ENCODE measurements at places on chromosomes 16 and 17.

DNA sequence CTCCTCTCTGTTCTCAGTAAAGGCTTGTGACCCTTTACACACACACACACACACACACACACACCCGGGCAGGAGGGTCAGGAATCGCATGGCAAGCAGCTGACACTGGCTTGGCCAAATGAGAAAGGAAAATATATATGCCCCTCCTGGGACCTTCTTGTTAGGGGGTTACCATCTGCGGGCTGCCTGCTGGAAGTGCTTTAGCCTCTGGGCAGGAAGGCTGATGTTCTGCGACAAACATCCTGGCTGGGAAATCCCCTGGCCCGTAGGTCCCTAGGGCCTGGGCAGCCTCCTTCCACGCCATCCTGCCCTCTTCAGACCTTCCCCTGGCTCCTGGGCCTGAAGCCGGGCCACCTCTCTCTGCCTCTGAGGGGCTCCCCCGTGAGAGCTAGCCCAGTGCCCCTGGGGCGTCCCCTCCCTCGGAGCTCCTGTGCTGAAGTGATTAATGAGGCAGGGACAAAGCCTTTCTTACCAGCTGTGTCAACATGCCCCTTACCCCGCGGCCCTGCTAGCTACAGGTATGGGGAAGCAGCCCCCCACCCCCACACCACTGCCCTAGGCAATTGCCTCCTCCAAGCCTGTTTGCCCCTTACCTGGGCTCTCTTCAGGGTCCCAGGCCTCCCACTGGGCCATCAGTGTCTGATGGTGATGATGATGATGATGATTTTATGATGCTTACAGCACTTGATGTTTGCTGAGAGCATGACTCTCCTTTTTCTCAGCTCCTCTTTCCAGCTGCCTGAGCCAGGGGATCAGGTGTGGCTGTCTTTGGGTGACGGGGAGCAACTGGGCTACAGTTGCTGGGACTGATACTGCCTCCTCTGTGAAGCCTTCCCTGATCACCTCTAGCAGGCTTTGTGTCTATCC lies 32.8 kb upstream of the ETV4 start:
- DNase-seq: no peak

DNA sequence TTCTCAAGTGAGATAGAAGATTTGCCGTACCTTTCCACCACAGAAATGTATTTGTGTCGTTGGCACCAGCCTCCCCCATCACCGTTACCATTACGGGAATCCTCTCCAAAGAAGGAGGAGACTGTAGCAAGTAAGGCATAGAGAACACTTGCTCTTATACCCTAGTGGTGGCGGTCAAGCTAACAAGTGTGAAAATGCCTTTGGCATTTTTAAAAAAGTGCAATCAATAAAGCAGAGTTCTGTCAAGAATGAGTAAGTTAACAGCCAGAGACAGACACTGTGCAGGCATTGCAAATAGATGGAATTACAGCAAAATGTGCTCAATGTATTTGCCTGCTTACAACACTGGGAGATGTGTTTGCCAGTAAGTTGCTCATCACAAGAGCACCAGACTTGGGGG lies 7.7 kb downstream of the MSL1 start:
- no peak for DNase-seq

DNA sequence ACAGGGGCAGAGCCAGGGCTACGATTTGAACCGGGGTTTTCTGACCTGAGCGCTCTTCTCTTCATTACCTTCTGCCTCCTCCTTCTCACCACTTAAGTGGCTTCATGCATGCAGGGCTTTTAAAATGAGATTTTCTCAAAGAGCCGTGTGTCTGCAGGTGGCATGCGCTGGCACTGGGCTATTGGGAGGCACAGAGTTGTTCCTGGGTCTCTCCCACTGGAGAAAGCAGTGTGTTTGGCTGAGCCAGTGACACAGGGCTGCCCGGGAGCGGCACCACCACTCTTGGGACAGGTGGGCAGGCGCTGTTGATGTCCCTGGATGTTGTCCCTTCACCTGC lies 218.8 kb upstream of the CHMP6 start:
- no peak for DNase-seq

GRCh38 chr17:306536-307294 lies 45.9 kb downstream of the RPH3AL start:
- no peak for DNase-seq

Measured in astrocyte of the cerebellum (primary cell).